ENCODE measurements at places on chromosomes 12 and 14.

GRCh38 chr12:68279227-68280054, 26.0 kb upstream of the IL22 start:
- DNase-seq: no peak

GRCh38 chr12:120012067-120012621, 23.1 kb downstream of the BICDL1 start:
- DNase-seq: peak; percentile 86

DNA sequence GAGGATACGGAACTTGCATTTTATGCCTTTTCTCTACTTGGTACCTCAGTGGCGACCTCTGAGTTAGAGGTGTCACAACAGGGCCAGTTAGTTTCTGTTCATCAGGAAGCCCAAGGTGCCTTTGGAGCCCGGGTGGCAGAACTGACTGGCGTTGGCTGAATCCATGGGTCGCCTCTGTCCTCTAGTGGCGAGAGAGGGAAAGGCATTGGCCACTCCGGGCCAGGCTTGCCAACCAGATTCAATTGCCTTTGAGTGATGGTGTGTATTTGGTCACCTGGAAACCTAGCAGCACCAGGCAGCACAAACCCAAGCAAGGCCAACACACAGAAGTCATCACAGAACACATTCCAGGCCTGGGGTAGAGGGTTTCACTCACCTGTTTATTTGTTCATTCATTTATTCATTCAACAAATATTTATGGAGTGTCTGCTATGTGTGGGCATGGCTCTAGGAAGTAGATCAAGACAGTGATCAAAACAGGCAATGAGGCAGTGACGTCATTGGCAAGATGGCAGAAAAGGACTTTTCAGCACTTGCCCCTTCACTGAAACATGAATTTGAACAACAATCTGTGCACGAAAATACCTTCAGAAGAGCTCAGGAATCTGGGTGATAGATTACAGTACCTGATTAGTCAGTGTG, 40.5 kb upstream of the KCNA5 start:
- peak; percentile 81 for DNase-seq

DNA sequence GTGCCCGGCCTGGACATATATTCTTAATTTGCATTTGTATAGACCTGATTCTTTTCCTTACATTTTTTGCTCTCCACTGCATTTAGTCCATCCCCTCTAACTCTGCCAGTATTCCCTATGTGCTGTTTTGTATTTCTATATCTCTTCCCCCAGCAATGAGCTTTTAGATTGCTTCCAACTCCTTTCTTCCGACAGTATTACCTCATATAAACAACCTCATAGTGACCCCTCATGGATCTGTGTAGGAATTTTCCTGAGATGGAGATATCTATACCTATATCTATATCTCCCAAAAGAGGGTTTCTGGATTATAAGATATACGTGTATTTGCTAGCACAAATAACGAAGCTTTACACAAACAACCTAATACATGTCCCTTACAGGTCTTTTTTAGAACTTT, 161.9 kb downstream of the CRADD start:
- no peak for DNase-seq

DNA sequence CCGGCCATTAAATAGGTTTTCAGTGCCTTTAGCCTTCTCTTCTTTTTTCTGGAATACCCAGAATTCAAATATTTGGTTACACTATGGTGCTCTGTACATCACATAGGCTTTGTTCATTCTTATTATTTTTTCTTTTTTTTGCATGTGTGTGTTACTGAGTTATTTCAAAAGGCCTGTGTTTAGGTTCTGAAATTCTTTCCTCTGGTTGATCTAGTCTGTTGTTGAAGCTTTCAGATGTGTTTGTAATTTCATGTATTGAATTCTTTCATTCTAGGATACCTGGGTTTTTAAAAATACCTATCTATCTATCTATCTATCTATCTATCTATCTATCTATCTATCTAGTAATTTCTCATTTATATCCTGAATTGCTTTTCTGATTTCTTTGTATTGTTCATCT, 66.9 kb downstream of the FBXO33 start:
- DNase-seq: no peak

DNA sequence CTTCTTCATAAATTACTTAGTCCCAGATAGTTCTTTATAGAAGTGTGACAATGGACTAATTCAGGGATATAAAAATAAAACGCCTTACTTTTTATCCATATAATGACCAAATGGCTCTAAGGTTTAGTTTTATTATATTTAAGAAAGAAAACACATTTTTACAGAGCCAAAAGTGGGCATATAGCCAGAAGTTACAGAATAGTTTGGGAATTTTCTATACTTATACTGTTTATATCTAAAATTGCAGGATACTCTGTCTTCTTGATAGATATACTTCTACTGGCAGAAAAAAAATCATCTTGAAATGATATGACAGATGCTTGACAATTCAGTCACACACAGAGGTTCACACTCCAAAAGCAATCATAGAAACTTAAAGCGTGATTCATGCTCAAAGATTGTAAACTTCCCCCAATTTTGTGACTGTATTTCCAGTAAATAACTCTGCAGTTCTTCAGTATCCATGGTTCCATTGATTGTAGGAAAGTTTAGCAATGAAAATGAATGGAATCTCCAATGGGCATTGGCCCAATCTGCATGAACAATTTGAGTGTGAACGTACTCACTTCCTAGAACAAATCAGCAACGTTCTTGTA, 307.8 kb downstream of the NOVA1 start:
- no peak for DNase-seq

GRCh38 chr14:61575126-61575525, 120.2 kb upstream of the HIF1A start:
- no peak for DNase-seq

DNA sequence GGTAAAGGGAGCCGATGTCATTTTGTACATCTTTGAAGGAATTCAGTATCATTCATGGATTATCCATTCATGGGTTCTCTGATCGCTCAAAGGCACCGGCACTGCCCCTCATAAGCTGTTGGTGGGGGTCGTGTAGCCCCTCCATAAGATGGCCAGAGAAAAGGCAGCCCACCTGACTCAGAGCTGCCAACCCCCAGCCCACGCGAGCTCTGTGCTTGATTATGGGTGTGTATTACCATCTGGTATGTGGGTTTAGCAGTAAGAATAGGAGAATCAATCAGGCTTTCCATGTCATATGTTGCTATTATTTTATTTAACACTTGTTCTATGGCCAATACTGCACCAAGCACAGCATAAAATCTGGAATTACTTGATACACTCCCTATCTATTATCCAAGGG, 32.1 kb upstream of the AMIGO2 start:
- no peak for DNase-seq

DNA sequence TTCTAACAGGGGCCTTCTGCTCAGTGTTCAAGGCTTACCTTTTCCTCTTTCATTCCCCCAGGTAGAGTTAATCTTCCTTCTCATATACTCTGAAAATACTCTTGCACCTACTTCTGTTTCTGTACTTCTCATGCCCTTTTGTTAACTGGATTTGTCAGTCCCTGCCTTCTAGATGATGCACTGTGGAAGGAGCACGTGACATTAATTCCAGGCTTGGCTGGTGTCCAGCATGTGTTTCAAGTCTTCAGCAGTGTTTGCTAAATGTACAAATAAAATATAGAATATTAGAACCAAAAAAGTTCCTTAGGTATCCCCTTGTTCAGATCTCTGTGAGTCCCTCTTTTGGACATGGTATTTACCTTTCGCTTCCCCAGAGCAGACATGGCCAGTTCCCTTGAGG, 27.9 kb upstream of the EVL start:
- peak; percentile 70 for DNase-seq

DNA sequence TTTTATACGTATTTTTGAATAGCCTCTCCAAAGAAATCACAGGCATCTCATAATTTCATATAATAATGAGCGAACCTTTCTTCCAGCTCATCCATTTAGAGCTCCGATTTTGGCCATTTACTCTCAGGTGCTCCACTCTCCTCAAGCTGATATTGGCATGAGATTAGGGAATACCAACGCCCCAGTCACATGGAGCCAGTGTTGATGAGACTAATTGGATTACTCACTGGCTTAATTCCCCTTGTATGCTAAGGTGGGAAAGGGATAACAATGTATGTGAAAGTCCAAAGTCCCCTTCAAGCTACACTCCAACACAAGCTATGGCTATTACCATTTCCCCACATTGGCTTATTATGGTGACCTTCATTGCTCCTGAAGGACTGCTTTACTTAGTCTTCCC, 76.6 kb upstream of the NAV3 start:
- DNase-seq: no peak

GRCh38 chr12:27013611-27014084, 536 bp downstream of the TM7SF3 start:
- DNase-seq: peak; percentile 84

- peak; percentile 75 for DNase-seq
Measured at GRCh38 chr14:59274991-59275391, 86.5 kb downstream of the DAAM1 start.

DNA sequence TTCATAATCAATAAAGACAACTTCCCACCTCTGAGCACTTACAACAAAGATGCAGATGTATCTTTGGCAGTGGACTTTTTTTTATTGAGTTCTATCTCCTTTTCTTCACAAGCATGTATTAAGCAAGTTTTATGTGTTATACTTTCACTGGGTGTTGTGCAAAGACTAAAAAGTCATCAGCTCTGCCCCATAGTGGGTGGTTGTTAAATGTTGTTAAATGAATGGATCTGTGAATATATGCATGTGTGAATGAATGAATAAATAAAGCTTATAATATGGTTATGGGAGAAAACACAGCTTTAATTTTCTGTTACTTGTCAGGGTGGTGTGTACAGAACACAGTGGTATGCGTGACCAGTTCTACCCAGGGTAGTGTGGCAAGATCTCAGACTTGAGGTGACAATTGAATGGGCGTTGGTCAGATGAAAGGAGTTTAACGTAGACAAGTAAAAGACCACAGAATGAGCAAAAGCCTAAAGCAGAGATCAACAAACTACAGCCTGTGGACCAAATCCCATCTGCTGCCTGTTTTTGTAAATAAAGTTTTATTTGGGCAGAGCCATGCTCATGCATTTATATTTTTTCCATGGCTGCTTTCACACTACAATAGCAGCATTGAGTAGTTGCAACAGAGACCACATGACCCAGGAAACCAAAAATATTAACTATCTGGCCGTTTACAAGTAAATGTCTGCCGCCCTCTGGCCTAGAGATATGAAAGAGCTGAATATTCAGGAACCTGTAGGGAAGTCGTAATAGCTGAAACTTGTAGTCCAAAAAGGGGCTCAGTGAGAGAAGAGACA, 207.4 kb upstream of the EEA1 start:
- DNase-seq: no peak

GRCh38 chr14:30872602-30873001, 1.8 kb upstream of the COCH start:
- DNase-seq: peak; percentile 63

DNA sequence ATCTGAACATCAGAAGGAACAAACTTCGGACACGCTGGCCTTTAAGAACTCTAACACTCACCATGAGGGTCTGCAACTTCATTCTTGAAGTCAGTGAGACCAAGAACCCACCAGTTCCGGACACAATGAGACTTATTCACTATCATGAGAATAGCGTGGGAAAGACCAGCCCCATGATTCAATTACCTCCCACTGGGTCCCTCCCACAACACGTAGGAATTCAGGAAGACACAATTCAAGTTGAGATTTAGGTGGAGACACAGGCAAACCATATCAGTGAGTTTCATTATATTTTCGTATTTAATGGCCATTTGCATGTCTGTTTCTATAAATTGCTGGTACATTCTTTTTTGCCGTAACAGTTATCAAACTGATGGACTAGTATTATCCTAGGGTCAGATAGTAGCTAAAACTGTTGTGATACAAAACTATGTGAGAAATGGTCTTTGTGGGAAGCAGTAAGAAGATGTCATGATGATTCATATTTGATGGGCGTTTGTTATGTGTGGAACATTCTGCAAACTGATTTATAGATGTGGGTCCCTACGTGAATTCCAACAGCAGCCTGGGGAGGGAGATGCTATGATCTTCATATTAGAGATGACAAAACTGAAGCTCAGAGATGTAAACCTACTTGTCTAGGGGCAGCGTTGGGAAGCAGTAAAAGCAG, 282.4 kb upstream of the TMEM132C start:
- no peak for DNase-seq

GRCh38 chr12:72717036-72717435, 444.9 kb downstream of the TRHDE start:
- DNase-seq: peak; percentile 67

- DNase-seq: no peak
Measured at GRCh38 chr14:101357559-101358319, 203.6 kb upstream of the DIO3 start.

GRCh38 chr12:77629141-77629540, 201.6 kb upstream of the NAV3 start:
- no peak for DNase-seq

GRCh38 chr12:108479364-108480070, 35.6 kb upstream of the FICD start:
- no peak for DNase-seq

GRCh38 chr12:52122904-52123303, 43.4 kb downstream of the SMIM41 start:
- no peak for DNase-seq

- no peak for DNase-seq
Measured at GRCh38 chr14:77177702-77178101, 3.9 kb upstream of the TMEM63C start.

DNA sequence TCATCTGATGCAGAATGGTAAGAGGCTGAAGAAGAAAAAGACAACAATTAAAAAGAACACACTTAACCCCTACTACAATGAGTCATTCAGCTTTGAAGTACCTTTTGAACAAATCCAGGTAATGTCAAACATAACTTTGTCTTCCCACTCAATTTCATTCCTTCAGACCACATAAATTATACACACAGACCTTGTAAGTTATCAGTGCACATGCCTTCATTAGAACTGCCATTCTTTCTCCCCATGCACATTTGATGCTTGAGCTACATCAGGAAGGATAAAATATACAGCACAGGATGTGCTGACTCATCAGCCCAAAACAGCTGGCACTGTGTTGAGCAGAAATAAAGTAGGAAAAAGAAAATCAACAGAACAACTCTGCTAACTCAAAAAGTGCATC, 246.7 kb downstream of the PAWR start:
- DNase-seq: no peak

GRCh38 chr12:100359822-100360221, 2.9 kb downstream of the SLC17A8 start:
- DNase-seq: peak; percentile 27

DNA sequence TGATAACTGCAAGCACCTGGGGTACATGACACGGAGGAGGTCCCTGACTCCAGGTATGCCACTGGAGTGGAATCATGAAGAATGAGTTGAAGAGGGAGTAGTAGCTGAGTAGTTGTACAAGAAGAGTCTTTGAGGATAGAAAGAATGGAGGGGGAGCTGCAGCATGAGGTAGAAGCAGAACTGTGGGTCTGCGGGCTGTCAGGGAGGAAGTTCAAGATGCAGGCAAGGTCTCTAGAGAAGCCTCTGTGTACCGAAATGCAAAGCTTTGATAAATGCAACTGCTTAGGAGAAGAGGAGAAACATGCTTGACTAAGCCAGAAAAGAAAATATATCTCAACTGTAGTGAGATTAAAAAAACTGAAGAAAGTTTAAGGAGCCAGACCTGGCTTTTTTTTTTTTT, 91.5 kb downstream of the CPNE8 start:
- no peak for DNase-seq

GRCh38 chr12:5796171-5796958, 148.7 kb downstream of the ANO2 start:
- DNase-seq: peak; percentile 73
